ENCODE measurements at places on chromosomes 4 and X.

DNA sequence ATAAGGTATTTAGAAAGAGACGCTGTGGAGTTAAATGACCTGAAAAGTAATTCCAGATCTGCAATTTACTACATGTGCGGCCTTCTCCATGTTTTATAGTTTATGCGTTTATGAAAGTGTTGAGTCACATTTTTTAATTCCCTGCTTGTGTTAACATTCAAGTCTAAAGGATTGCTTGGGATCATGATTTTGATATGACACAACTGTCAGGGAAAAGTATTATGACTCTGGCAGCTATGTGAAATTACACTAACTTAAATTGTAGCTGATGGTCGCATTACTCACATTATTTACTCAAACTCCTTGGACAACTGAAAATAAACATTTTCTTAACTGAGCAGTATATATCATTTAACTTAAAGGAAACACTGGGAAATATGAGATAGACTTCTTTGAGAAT lies 14.3 kb upstream of the GABRB1 start:
- DNase-seq = no peak

GRCh38 chrX:24178441-24178840 lies 28.9 kb downstream of the ZFX start:
- no peak for DNase-seq

- DNase-seq = no peak
These were observed 12.7 kb upstream of the GCNA start for GRCh38 chrX:71565474-71566041.

GRCh38 chr4:77188498-77189220 lies 31.7 kb downstream of the CCNG2 start:
- DNase-seq = no peak

DNA sequence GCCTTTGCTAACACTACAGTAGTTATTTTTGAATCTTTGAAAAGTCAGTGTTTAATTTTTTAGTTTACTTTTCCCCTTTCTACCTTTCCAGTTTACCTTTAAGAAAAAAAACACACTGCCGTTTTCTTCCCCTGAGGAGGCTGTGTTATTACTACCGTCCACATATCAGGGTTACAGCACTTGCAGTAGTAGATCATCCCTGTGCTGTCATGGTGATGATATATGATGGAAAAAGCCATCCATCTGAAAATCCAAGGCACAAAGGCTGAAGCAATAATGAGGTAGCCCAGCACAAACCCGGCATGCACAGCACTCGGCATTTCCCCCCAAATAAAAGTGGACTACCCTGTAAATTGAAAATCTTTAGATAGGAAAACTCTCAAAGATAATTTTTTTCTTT lies 258.7 kb downstream of the CXXC4 start:
- DNase-seq = no peak

DNA sequence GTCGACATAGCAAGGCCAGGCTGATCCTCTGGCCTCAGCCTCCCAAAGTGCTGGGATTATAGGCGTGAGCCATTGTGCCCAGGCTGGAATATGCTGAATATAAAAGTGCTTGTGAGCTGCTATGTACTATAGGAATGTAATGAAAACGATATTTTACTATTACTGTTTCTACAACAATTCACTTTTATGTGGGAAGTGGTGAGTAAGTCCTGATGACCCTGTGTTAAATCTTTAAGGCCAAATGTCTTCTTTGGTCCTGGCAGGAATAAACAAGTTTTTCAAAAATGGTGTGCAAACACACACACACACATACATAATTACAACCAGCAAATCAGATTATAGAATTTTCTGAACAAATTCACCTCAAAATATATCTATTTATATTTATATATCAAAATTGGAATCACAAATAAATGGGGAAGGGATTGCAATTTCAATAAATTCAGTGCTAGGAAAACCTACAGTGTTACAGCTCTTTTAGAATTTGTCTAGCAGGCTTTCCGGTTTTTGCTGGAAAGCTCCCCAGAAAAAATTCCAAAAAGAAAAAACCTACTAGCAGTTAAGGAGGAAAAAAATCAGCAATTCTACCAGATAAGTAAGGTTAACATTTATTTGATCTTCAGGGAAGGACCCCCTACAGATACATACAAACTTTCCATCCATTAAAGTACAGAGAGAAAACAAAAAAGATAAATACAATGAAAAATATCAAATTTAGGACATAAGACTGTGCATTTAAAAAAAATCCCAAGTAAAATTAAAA lies 17.9 kb downstream of the SMIM14 start:
- no peak for DNase-seq

GRCh38 chr4:163590103-163590502 lies 95.6 kb downstream of the TMA16 start:
- DNase-seq = no peak

GRCh38 chr4:138110815-138111214 lies 131.3 kb downstream of the SLC7A11 start:
- DNase-seq = no peak

DNA sequence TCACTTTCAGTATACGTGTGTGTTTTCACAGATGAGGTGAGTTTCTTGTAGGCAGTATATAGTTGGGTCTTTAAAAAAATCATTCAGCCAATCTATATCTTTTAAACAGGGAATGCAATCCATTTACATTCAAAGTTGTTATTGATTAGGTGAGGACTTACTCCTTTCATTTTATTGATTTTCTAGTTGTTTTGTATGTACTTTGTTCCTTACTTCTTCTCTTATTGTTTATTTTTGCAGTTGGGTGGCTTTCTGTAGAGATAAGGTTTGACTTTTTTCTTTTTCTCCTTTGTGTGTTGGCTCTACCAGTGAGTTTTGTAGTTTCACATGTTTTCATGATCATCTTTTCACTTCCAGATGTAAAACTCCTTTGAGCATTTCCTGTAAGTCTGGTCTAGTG lies 83.1 kb downstream of the MAGED1 start:
- DNase-seq = no peak

DNA sequence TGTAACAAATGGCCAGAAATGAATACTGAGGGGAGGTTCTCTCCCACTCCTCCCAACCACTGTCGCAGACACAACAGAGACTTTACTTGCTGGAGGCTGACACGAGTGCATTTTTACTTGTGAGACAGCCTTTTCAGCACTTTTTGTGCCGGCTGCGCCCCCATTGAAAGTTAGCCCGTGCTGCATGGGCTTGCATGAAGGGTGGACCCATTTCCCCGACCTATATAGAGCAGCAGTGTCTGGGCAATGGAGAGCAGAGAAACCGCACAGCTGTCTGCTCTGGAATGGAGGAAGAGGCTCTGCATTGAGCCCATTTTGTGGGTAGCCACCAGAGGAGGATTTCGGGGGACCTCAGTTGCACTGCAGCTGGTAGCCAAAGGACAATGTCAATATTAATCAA lies 208.8 kb downstream of the UGT8 start:
- DNase-seq = no peak

- DNase-seq = no peak
These were observed 464.7 kb upstream of the TRAM1L1 start for GRCh38 chr4:117550085-117550484.

DNA sequence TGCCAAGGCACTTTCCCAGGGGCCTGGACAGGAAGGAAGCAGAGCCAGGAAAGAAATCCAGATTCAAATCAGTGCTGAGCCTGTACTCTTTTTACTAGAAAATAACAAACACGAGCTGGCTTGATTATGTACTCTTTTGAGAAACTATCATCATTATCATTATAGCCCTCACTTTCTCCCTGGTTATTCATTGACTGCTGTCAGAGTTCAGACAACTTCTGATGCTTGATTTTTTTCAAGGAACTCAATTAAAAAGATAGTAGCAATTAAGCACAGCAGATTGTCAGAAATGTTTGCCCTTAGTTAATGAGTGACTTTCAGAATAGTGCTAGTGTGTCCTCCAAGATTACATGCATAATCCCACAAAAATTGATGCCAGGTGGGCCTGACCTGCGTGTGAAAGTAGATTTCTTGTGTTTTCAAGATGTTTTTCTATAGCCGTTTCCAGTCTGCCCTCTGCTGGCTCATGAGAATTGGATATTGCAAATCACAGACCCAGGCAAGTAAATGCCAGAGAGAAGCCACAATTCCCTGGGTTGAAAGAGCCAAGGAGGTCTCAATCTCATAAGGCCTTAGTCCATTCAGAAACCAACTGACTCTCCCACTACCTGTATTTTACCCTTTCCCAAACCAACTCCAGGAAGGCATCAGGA lies 14.3 kb upstream of the PNPLA4 start:
- DNase-seq = no peak

- DNase-seq = no peak
These were observed 642.2 kb upstream of the DIPK2B start for GRCh38 chrX:45842926-45843315.

- no peak for DNase-seq
These were observed 46.1 kb downstream of the SORCS2 start for GRCh38 chr4:7238300-7238960.

DNA sequence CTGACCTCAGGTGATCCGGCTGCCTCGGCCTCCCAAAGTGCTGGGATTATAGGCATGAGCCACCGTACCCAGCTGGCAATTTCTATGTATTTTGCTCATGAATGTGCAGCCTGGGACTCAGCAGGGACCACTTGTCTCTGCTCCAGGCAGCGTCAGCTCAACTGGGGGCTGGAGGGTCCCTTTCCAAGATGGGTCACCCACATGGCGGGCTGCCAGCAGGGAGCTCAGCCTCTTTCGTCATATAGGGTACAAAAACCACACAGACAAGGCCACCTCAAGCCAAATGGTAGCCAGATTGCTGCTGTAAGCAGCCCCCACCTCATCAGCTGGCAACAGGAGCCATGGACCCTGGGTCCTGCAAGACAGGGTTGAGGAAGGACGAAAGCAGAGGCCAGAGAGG lies 2.4 kb upstream of the CLDN24 start:
- no peak for DNase-seq

GRCh38 chrX:135328421-135329005 lies 19.2 kb downstream of the ETDC start:
- DNase-seq = no peak

DNA sequence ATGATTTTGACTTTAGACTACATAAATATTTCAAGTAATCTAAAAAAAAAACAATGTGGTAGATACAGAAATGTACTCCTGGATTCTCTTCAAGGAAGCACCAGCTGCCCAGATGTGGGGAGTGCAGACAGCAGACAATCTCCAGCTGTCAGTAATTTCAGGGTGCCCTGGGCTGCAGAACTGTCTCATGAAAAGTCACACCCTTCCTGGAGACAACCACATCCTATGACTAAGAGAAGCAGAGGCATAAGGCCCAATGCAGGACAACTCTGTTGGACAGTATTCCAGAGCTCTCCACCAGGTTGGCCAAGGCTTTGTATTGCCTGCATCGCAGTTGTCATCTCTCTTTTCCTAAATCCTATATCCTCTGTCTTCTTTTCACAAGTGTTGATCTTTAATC lies 34.4 kb upstream of the BLTP1 start:
- DNase-seq = no peak

- DNase-seq = no peak
These were observed 38.6 kb downstream of the TSC22D3 start for GRCh38 chrX:107736781-107737531.

DNA sequence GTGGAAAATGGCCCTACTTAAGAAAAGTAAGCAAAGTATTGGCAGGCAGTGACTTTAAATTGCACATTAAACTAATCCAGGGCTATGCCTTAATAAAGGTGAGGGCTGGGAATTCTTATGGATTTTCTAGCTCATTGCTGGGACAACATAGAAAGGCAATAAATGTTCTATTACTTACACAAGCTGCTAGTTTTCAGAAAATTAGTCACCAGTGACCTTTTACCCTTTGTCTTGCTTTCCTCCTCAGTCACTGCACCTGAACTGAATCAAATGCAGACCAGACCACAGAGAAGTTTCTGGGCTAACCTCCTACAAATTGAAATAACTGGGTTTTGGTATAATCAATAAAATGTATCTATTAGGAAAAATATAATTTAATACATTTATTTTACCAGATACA lies 694.4 kb upstream of the FAM241A start:
- no peak for DNase-seq

GRCh38 chr4:126799416-126799815 lies 833.3 kb upstream of the INTU start:
- DNase-seq = no peak

- no peak for DNase-seq
These were observed 92.3 kb downstream of the REPS2 start for GRCh38 chrX:17038681-17039161.

DNA sequence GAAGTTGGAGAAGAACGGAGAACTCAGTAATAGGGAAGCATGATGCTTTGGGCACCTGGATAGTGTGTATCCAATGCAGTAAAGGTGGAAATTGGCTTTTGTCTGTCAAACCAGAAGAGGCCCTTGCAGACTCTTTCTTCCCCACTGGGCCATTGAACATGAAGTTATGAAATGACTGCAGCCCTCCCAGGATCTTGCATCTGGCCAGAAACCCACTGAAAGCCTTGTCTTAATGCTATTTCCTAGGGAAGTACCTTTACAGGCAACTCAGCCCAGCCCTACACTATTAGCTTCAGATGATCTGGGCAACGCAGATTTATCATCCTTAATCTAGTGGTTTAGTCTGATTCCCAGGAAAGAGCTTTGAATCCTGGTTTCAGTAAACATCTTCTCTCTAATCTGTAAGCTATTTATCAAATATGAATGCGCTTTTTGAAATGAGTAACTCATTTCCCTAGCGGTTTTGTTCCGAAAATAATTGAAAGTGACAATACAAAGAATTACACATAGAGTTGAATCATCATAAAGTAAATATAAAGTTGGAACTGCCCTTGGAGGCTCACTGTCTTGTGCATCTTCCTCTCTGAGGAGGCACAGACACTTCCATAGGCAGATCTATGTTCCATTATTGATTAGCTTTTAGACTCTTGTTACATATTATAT lies 464.1 kb downstream of the IDS start:
- no peak for DNase-seq

- no peak for DNase-seq
These were observed 17.7 kb downstream of the PPP2R3B start for GRCh38 chrX:368811-369562.

DNA sequence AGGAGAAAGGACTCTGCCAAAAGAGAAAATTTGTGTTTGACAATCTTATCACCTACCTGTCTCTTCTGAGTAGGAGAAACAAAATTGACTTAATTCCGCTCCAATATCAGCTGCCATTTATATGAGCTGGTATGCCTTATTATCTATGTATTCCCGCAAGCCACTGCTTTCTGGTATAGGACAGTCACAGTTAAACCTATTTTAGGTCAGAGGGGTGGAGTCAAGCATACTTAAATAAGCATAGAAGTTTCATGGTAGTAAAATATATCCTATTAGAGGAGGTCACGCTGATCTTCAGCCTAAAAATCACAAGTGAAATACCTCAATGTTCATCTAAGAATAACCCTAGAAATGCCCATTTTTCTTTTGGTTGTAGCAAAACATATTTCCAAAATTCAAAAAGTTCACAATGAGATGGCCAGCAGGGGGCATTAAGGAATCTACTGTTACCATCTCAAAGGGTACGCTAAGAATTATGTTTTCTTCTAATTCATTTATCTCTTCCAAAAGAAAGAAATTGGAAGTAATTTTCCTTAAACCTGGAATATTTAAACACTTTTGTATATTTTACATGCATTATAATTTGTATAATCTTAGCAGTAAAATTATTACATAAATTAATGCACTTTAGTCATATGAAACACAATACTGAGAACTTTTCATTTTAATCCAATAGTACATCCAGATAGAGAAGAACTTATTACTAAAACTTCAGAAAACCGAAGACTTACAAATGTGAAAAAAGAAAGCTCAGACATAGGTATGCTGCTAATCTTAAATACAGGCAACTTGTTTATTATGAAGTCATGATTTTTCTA lies 10.5 kb downstream of the PPAT start:
- no peak for DNase-seq

- DNase-seq = no peak
These were observed 29.2 kb downstream of the MAP7D3 start for GRCh38 chrX:136221851-136222513.
